ENCODE measurements at places on chromosomes 3 and 15.

DNA sequence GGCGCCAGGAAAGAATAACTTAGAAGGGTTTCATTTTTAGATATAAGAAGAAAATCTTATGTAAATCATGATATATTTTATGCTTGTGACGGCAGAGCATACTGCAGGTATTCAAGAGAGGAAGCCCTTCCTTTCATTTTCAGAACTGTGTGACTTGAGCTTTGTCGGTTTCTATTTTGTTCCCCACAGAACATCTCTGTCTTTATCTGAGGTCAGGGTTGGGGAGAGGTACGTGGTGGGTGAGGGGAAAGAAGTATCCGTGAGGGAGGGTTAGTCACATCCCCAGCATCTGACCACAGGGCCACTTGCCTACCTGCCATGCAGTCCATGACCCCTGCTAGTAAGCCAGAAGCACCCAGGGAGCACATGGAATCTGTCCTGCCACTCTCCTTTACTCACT is 126.5 kb downstream of the DGKG start:
- no peak for DNase-seq

- DNase-seq, result no peak
Observed at GRCh38 chr15:73119478-73119877, 67.2 kb downstream of the NEO1 start.

GRCh38 chr3:49803465-49804140 is 542 bp downstream of the INKA1 start:
- DNase-seq, result peak; percentile 34

GRCh38 chr3:158453865-158454264 is 117.1 kb upstream of the MLF1 start:
- DNase-seq, result no peak

DNA sequence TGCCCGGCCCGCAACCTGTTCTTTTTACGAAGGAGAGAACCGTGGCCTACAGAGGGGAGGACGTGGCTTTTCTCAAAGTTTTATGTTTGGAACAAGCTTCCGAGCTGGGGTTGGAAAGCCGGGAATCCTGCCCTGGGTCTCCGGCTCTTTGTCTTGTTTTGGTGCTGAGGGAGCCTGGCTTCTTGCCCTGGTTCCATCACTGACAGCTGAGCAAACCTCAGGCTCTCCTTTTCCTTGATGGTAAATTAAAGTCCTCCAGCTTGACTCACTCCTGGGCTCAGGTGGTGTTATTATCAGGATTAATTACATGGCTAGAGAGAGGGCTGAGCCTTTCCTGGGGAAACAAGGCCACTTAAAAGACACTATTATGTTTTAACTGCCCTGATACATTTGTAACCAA is 289.5 kb upstream of the RGMA start:
- no peak for DNase-seq

GRCh38 chr3:50502225-50502583 is 1.2 kb downstream of the CACNA2D2 start:
- no peak for DNase-seq
